ENCODE measurements at places on chromosomes 2 and 18.

- DNase-seq = no peak
Observed at GRCh38 chr2:55399815-55400214, 19.8 kb downstream of the CCDC88A start.

DNA sequence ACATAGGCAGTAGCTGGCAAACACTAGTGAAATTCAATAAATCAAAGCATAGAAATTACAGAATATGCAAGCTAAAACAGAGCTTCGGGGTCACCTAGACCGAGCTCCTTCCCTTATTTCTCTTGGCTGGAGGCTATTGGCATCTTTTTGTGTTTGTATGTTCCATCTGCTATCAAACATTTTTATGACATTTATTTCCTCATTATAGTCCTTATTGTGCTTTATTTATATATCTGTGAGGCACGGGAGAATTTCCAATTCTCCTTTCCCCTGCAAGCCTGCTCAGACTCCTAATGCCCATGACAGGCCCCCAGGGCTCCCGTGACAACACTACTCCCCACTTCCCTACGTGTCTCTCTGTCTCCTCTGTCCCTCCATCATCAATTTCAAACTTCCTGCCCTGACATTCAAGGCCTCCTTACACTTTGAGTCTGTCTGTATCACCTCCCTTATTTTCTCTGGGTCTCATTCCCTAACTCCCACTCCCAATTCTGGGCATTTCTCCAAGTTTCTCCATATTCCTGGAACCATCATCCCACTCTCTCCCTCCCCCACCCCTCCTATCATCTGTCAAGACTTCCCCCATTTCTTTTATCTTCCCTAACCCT, 316.9 kb downstream of the OSR1 start:
- no peak for DNase-seq

GRCh38 chr2:30155202-30155601, 8.4 kb downstream of the YPEL5 start:
- no peak for DNase-seq

GRCh38 chr2:11743366-11743765, 3.1 kb upstream of the LPIN1 start:
- no peak for DNase-seq

DNA sequence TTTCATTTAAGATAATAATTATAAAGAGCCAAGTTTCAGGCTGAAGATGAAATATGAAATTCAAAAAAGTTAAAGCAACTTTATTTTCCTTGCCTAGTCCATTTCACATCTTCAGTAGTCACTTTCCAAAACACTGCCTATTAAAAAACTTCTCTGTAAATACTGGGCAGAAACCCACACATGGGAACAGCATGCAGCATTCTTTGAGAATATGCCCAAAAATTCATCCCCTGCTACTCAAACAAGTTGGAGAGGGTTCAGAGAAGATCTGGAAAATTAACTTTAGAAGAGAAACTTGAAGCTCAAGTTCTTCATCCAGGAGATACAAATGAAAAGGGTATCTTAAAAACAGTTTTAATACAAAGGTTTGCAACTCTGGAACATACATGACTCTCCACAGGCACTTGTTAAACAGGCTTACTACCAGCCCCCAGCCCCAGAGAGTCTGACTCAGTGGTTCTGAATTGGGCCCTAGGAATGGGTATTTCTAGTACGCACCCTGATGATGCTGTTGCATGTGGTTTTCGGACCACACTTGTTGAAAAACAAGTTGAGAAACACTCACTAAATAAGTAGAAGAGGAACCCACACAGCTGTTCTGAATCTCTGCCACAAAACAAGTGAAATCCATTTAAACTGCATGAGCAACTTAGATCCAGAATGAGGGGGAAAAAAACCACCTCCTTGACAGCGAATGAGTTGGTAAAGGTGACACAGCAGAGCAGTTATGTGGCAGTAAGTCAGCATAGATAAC, 329.1 kb downstream of the SATB2 start:
- DNase-seq = no peak

Data from inflammatory macrophage (primary cell).